Stimulated activated CD8-positive, alpha-beta memory T cell treated with anti-CD3 and anti-CD28 coated beads, Interleukin-15, amount 100 ng/mL, for 4 hours (primary cell): ENCODE measurements at places on chromosomes 7 and 10.
A peak's percentile ranks its signal among the peaks of the same experiment; 100 is the strongest.

DNA sequence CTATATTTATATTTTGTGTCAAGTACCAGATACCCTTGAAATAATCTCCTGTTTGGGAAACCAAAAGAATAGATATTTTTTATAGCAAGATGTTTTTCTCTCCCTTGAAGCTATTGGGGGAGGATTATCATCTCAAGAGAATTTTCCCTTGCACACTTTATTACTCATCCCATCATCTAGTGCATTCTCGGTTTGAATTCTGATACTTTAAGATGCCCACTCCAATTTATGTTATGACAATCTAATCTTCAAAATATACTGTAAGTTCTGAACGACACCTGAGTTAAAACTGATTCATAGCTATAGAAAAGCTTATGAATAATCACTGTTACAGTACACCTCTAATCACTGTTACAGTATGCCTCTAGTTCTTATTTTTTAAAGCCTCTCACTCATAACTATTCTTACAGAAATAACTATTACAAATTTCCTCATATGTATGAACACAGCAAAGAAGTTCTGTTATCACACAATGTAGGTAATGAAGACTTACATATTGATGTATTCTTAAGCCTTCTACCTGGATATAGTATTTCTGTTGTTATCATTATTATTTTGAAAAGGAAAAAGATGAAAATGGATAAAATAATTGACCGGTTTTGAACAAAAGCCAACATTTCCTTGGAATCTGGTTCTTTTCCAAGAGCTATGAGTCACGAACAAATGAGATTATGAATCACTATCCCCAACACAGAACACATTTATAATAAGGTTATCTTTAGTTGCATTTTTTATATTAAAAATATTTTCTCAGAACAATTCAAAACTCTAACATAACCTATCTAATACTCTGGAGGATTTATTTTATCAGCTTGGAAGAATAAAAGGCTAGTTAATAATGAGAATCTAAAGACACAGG, 72.3 kb upstream of the FAM13C start:
- DNase-seq, result no peak

DNA sequence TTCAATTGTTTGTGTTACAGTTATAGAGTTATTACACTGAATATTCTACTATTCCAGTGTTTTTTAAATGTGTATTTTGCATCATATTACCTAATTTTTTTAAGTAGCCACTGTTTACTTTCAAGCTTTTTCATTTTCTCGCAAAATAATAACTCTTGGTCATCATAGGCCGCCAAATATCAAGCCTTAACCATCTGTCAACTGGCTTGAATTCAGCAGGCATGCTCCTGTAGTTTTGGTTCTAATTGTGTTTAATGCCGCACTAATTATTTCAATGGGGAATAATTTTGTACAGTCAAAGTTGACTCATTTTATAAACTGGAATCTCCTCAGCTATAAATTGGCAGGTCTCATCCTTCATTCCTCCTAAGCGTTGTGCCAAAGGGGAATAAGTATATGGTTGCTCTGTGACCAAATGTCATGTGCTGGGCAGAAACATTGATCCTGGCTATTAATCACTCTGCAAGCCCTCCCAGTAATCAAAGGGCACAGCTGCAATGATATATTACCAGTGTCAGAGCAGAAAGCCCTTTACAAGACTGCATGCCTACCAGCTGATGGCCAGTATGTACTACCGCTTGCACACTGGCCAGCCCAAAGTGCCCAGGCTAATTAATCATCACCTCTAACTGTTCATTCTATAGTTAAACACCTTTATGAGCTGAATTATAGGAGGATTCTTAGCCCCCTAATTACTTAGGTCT, 74.8 kb downstream of the SKAP2 start:
- DNase-seq, result no peak

- DNase-seq, result no peak
Observed at GRCh38 chr7:41238851-41239331, 464.0 kb downstream of the INHBA start.

GRCh38 chr7:54877683-54878082, 118.7 kb upstream of the SEC61G start:
- no peak for DNase-seq

- DNase-seq, result no peak
Observed at GRCh38 chr10:44510379-44511115, 125.7 kb upstream of the CXCL12 start.

DNA sequence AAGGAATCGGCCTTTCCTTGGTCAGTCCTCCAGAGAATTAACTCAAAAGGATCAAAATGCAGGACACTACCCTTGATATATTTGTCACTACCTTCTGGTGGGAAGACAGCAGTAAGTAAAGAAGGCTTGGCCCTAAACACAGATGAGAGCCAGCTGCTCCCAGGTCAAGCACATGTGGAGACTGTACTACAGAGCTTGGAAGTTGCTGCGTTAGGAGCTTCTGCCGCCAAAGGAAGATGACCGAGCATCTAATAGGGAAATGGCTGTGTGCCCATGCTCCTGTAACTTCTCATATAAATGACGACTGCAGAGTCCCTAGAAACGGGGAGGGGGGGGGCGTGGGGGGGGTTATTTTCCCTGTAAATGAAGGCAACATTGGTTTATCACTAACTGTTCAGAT, 59.0 kb downstream of the PODXL start:
- no peak for DNase-seq

DNA sequence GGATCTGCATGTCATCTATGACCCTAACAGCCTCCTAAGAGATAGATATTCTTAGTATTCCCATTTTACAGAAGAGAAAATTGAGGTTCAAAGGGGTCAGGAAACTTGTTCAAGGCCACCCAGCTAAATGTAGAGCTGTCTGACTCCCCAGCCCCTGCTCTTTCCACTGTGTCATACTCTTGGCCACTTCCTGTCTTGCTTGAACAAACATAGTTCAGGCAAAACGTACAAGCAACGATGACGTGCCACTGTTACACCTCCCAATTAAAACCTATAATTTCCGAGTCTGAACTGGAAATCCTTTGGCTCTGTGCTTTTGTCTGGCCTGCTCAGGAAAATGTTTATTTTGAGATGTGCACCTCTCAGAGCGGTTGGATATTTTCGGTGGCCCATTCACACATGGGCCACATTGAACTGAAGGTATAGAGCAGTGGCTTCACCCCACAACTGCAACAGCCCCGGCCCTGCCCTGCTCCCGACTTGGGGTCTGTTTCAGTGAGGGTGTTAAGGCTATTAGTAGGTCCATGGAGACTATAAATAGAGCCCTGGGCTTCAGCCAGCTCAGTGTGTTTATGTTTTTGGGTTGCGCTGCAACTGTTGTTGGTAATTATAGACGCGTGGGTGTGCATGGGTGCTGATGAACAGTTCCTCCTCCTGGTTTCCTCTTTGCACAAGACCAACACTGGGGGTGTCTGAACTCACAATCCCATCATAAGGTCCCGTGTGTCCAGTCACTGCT, 172.3 kb upstream of the ADO start:
- peak; percentile 32 for DNase-seq

GRCh38 chr7:78125884-78126283, 327.3 kb downstream of the PHTF2 start:
- DNase-seq, result no peak

GRCh38 chr7:149799397-149800168, 26.2 kb upstream of the ZNF467 start:
- DNase-seq, result peak; percentile 7

- DNase-seq, result no peak
Observed at GRCh38 chr7:133562621-133563020, 309.7 kb downstream of the EXOC4 start.

DNA sequence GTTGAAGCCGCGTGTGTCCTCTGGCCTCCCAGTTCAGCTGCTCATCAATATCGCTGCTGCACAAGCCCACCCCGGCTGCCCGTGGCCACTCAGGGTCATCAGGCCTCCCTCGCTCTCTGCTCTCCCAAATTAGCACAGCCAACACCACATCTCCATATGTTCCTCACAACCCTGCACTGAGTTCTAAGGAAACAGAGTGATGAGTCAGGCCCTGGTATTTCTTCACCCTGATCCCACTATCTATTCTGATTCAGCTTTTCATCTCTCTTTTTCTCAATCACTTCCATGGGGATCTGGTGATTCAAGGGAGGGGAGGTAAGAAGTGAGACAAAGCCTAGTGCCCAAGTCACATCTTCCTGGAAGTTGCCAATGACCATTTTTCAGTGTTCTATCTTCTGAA, 23.8 kb downstream of the CYTH3 start:
- DNase-seq, result no peak

GRCh38 chr10:103661198-103661950, 167.9 kb downstream of the NEURL1 start:
- peak; percentile 9 for DNase-seq

DNA sequence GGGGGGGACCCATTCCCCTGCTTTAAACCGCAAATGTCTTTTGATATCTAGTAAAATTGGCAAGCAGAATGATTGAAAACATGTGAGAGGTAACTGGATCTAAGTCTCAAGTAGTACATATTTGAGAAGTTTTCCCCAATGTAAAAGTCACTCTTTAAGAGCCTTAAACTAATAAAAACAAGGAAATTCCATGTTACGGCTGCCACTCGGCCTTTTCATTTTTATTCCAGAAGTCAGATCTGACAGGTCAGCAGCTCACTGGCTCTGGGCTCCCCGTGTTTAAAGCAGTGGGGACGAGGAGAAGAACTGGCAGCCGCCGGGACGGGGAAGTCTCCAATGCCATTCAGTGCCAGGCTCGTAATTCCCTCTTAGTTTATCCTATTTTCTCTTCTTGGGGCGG, 80.7 kb downstream of the CUX1 start:
- no peak for DNase-seq

GRCh38 chr7:82057476-82057875, 287.6 kb upstream of the HGF start:
- no peak for DNase-seq

DNA sequence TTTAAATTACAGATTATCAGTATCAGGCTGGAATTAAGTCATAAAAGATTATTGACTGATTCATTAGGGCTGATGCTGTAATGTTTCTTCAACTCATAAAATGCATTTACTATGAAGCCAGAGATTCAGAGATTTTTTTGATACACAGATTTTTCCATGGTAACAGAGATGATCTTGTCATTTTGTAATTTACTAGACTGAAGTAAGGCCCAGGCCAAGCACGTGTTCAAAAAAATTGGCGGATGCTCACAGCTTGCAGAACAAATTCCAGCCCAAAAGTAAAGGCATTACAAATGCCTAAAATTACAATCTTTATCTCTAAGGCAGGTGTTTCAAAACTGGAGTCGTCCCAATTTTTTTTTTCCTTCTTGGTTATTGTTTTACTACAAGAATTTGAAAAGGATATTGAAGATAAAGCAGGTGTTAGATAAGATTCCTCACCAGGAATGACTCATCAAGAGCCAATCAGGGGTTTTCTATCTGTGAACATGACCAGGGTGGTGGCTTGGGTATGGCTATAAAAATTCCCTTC, 78.4 kb upstream of the MEOX2 start:
- no peak for DNase-seq

GRCh38 chr7:157827045-157827862, 490.4 kb downstream of the DNAJB6 start:
- no peak for DNase-seq

DNA sequence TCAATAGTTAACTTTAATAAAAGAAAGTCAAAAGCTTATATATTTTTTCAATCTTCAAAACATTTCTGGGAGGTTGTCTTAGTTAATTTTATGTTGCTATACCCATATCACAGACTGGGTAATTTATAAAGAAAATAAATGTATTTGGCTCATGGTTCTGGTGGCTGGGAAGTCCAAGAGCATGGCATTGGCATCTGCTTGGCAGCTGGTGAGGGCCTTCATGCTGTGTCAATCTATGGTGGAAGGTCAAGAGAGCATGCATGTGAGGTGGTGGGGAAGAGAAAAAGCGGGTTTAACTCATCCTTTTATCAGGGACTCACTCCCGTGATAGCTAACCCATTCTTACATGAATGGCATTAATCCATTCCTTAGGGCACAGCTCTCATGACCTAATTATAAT, 119.8 kb downstream of the EGFR start:
- DNase-seq, result no peak

DNA sequence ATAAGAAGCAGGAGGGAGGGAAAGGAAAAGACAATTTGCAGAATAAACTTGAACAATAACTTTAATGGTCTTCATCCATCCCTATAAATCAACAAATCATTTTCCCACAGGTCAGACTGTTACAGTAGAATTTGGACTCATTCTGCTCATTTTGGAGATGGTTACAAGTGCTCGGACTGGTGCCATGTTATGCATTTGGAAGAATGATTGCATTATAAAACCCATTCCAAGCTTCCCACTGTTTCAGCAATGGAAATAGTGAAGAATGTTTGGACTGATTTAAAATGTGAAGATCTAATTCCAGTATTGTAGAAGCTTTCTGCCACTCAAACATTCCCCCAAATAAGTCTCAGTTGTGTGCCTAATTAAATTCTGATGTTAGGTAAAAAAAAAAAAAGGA, 99.7 kb upstream of the ZEB1 start:
- no peak for DNase-seq

GRCh38 chr10:94005050-94005449, 11.3 kb downstream of the PLCE1 start:
- DNase-seq, result no peak

GRCh38 chr7:1526271-1526754, 4.2 kb upstream of the MAFK start:
- no peak for DNase-seq

- no peak for DNase-seq
Observed at GRCh38 chr7:18461785-18462467, 33.6 kb upstream of the HDAC9 start.

DNA sequence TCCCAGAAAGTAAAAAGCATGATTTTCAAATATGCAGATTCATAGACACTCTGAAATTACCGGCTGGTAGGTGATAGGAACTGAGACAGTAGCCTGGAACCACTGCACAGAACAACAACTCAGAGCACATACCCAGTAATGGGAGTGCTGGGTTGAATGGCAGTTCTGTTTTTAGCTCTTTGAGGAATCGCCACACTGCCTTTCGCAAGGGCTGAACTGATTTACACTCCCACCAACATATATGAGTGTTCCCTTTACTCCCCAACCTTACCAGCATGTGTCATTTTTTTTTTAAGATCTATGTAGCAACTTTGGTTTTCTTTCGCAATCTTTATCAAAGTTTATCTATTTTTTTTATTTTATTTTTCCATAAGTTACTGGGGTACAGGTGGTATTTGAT, 358.8 kb downstream of the CALN1 start:
- no peak for DNase-seq

DNA sequence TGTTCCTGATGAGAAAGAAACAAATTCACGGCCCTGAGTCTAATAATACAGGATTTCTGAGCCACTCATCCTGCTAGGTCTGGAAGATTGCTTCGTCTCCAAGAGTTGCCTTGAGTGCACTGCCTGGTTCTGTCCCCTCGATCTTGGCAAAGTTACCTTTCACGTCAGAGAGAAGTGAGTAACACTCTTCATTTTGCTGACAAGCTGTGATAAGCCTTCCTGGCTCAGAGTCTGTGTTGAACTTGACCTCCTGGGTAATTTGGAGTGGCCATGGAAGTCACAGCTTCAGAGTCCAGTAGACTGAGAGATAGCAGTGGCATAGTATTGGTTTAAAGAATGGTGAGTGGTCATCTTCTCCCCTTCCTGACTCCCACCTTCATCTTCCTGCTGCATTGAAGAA, 64.7 kb upstream of the LRGUK start:
- no peak for DNase-seq

GRCh38 chr10:62082729-62083411, 181.4 kb downstream of the ARID5B start:
- no peak for DNase-seq
